ENCODE measurements at places on chromosomes 2 and 18.

DNA sequence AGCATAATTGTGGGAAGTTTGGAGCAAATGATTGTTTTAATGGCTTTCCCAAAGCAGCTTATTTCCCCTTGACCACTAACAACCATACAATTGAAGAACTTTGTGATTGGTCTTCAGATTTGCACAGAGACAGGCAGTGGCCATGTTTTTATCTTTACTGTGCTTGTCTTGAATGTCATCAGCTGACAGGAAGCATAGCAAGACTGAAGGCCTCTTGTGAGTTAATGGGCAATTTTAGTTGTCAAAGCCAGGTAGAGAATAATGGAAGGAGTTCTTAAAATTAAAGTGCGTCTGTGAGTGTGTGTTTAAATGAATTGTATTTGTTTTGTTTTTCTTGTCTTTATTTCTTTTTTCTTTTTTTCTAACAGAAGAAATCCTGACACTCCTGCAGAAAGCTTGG is 809.9 kb downstream of the TSN start:
- no peak for DNase-seq

- DNase-seq: peak; percentile 52
Measured at GRCh38 chr2:70718241-70718640, 49.8 kb downstream of the ADD2 start.

DNA sequence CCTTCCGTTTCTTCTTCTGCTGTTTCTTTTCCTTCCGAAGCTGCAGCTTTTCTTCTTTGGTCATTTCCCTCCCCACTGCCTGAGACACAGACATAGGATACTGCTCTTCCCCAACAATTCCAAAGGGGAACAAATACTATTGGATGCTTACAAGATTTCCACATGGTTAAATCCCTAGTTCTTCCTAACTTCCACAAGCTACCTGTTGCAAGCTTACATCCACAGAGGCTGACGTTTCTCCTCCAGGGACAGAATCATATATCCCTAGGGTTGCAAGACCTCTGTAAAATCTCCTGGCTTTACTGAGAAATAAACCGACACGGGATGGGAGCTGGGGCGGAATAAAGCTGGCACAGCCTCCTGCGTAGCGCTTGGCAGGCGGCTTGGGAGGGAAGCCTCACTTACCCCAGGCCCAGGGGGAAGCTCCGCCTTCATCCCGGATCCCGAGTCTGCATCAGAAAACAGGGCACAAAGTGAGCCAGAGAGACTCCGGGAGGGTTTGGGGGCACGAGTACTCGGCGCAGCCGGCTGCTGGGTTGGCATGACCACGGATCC is 590 bp downstream of the EIF2B4 start:
- no peak for DNase-seq

- DNase-seq: no peak
Measured at GRCh38 chr2:219563271-219563928, 7.9 kb downstream of the OBSL1 start.

- DNase-seq: no peak
Measured at GRCh38 chr18:63409301-63409700, 13.0 kb downstream of the VPS4B start.

DNA sequence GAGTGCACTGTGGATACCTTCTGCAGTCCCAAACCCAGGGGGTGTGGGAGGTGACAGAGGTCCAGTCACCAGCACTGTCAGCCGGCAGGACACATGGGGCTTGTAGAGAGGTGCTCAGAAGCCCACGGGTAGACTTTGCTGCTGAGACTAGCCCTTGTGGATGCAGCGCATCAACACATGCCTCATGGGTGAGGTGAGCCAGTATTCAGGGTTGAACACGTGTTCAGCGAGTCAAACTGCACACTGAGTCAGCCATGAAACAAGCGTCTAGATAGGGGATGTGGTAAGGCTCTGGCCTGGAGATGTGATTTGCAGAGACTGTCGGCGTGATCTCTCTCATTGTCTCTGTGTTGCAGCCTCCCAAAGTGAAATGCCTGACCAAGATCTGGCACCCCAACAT is 35.8 kb upstream of the SCLY start:
- no peak for DNase-seq

- DNase-seq: peak; percentile 9
Measured at GRCh38 chr2:85273738-85274731, 53.8 kb downstream of the TGOLN2 start.

DNA sequence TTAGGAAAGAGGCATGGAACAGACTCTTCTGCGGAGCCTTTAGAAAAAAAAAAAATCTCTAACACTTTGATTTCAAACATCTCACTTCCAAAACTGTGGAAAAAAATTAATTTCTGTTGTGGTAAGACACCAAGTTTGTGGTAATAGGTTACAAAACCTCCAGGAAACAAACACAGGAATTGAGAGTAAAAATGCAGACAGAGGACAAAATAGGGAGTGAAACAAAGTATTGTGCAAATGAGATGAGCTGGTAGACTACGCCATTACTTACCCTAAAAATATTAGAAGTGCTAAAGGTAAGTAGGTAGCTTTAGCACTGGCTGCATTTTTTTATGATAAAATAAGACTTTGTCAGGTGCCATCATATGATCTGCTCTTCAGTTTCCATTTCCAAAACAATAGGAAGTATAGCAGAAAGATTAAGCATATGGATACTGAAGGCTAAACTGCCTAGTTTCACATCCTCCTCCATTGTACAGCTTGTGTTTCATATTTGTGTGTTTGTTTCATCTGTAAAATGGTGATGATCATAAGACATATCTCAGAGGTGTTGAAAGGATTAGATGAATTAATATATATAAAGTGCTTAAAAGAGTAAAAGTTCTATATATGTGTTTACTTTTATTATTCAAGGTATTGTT is 309.2 kb downstream of the NR4A2 start:
- no peak for DNase-seq

DNA sequence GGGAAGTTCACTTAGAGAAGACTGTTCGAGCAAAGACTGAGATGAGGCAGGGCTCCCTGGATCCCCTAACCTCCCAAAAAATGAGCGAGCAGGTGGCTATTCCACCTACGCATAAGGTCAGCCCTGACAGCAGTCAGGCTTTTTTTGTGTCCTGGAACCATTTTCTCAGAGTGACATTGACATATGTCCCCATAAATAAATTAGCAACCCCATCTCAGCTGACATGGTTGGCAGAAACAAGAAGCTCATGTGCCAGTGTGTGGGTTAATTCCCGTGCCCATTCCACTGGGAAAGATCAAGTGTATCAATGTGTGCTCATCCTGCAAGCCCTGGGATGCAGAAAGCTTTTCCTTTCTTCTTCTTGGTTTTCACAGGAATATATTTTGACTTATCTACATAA is 740.4 kb upstream of the CELF4 start:
- DNase-seq: no peak

DNA sequence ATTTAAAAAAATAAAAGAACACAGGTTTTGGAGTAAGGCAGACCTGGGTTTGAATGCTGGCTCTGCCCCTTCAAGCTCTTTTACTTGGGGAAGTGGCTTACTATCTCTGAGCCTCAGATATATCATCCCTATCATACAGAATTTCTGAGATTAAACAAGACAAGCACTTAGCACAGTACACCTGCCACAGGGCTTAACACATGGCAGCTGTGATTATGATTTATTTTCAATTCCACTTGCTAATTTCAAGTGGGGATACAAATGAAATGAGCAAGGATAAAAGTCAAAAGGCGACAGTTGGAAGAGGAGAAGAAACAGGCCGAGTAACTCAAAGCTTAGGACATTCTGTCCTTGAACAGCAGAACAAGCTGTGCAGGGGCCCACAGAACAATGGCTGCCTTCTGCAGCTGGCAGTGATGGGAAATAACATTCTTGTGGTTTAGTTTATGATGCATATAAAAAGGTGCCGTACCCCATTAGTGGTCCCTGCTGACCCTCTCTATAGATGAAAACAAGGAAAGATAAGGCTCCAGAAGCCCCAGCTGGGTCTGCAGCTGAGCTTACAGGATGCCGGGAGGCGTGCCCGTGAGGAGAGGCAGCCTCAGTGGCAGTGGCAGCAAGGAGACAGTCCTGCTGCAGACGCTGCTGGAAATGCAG is 45.3 kb downstream of the KIF3C start:
- DNase-seq: no peak

DNA sequence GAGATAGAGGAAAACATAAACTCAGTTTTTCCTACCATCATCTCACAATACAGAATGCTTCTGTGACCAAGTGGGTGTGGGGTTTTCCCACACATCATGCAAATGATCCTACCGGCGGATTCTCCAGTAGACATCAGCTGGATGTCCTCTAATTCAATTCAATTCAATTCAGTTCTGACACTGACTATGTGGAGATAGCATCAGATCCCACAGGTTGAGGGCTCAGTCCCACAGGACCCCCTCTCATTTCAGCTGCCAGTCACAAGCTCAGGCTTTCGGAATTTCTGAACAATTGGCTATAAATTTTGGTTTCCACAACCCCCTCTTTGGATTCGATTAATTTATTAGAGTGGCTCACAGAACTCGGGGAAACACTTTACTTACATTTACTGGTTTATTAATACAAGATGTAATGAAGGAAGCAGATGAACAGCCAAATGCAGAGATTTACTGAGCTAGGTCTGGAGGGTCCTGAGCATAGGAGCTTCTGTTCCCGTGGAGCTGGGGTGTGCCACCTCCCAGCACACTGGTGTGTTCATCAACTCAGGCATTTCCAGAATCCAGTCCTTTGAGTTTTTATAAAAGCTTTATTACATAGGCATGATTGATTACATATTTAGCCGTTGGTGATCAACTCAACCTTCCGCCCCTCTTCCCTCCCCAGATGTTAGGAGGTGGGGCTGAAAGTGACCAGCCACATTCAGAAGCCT is 350.1 kb downstream of the MYCN start:
- no peak for DNase-seq

DNA sequence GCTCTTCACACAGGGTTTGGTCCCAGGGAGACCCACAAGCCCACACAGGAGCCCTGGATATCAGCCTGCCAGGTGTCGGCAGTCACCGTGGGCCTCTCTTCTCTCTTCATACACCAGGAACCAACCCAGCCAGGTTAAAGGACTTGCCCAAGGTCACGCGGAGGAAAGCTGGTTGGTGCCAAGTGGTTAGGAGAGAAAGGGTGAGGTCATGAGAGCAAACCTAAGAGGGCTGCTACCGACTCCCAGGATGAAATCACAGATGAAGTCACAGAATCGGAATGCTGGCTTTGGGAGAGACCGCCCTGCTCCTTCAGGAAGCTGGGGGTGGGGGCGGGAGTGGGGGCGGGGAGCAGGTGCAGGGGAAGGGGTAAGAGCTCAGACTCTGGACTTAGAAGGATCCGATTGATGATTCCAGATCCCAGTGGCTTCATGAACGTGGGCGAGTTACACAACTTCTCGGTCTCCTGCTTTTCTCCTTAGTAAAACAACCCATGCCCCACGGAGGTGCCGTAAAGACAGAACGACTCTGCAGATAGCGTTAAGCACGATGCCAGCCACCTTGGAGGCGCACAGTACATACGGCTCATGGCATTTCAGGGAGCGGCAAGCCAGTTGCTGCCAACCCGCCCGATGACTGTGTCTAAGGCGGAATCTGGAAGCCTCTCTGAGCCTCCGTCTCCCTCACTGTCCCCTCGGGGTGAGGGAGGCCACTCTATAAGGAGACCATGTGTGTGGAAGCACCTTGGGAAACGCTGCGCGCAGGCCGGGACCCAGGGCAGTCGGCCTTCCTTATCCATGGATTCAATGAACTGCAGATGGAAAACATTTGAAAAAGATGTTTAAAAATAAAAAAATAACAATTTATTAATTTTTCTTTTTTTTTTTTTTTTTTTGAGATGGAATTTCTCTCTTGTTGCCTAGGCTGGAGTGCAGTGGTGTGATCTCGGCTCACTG is 23.0 kb upstream of the TAF1B start:
- DNase-seq: no peak

DNA sequence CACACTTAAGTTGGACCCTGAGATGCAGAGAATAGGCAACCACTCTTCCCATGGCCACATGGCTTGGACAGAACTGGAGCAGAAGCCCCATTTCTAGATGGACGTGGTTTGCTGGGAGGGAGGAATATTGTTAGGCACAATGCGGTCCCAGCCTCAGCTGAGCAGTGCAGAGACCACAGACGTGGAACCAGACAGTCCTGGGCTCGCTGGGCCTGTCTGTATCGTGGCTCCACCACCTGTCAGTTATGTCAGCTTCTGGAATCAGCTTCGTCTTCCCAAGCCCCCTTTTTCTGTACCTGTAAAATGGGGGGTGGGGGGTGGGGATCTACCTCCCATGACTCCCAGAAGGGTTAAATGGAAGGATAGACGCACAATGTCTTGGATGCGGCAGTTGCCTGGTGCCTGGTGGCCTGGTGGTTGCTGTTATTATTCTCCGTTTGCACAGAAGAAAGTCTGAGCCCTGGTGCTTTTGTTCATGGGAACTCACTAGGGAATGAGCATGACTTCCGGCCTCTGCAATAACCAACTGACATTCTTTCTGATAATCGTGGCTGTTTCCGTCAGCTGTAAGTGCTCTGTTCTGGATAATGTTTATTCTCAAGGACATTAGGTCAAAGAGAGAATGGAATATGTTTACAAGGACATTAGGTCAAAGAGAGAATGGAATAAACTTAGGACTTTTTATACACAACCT is 31.4 kb downstream of the COLEC11 start:
- DNase-seq: no peak

DNA sequence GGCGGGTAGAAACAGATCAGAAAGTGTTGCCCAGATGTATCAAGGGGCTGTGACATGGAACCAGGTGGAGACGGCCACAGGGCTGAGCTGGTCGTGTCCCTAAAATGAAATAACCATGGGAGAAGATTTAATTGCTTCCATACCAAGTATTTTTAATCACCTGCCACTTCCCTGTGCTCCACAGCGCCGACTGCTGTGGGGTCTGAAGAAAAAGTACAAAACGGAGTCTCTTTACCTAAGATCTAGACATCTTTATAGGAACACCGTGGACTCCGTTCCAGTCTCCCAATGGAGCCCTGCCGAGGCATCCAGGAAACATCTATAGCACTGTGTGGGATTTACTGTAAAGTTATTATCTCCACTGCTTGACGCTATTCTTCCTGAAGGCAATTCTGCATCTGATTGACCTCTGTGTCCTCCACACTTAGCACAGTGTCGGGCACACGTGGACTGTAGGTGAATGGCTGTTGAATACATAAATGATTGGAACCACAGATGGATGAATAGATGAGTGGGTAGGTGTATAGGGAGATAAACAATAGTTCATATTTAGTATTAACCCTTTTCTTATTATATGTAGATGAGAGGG is 21.6 kb upstream of the GYPC start:
- DNase-seq: peak; percentile 70

DNA sequence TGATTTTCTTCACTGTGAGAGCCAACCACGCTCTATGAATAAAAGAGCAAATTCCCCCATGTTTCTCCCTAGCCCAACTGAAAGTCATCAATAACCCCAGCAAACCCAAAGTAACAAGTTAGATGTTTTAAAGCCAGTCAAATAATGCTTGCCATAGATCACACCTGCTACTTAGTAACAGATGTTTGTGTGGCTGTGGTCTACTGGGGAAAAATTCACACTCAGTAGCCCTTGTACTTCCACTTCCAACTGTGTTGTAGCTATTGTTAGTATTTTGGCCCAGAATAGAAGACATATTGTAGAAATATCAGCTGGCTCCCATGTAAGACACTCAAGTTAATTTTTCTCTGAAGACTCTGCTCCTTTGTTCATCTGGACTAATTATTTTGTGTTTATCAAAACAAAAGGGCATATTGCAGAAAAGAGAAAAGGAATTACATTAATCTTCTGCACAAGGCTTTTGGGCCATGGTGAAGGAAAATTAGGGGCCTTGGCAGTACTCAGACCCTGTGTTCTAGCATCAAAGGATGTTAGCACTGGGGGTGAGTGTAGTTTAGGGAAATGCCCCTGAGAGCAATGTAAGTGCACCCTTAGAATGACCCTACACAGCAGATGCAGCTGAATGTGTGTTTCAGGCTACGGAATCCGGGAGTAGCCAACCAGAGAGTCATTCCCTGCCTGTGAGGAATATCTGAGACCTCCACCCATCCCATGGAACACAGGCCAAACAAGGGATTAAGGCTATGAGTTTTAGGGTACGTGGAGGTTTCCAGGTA is 521.9 kb downstream of the EPHA4 start:
- DNase-seq: no peak

Data from erythroblast (primary cell).